ENCODE measurements at places on chromosomes 7 and 10. TPM values are rescaled to one million over a fixed set of nuclear protein-coding genes. Genes with fewer than 3 reads are reported as not detected.

Gene AEBP1
- not detected for polyA plus RNA-seq

Gene INA
- polyA plus RNA-seq, result 395 TPM

Gene NUTM2A
- not detected for polyA plus RNA-seq

Gene TEX47
- not detected for polyA plus RNA-seq

Gene WNT2
- 5.8 TPM for polyA plus RNA-seq

Gene SUPV3L1
- 57.7 TPM for polyA plus RNA-seq

Gene NUP205
- polyA plus RNA-seq, result 21.6 TPM

Gene GTPBP10
- 50.1 TPM for polyA plus RNA-seq

Gene TUBB8
- polyA plus RNA-seq, result not detected

Gene ANKRD1
- not detected for polyA plus RNA-seq

Gene PARD3
- 1.0 TPM for polyA plus RNA-seq

Gene GPER1
- polyA plus RNA-seq, result not detected

Gene ZRANB1
- polyA plus RNA-seq, result 9.2 TPM

Measured in Purkinje cell (primary cell).